ENCODE measurements at places on chromosomes 11 and 22.
A peak's percentile ranks its signal among the peaks of the same experiment; 100 is the strongest.

DNA sequence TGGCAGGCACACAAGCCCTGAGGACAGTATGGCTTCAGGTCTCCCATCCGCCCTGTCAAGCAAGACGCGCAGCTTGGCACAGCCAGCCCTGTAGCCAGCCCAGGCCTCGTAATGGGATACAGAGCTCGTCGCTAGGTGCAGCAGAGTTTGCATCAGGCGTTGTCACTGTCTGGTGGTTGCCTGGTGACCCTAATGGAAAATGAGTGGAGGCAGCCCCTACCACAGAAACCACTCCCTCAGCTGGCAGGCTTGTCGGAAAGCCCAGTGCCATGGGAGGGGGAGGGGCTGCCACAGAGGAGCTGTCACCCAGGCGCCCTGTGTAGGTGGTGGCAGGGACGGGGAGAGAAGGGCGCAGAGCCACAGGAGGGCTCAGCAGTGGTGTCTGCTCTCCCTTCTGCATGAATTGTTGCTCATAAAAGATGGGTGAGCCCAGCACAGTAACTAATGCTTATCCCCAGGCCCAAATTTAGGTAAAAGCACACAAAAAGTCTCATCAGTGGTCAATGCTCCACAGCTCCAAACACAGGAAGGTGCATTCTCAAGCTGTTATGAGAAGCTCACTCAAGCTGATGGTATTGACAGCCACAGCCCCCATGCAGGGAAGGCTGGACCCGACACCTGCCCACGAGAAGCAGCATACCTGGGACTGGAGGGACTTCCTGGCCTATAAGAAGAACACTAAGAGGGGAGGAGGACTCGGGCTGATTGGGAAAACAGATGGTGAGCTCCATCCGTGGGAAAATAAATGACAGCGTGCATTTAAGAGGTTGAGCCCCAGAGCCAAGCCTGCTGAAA lies 164.6 kb downstream of the ETS1 start:
- no peak for DNase-seq

GRCh38 chr22:31846161-31847115 lies 92.6 kb downstream of the DEPDC5 start:
- peak; percentile 24 for DNase-seq

DNA sequence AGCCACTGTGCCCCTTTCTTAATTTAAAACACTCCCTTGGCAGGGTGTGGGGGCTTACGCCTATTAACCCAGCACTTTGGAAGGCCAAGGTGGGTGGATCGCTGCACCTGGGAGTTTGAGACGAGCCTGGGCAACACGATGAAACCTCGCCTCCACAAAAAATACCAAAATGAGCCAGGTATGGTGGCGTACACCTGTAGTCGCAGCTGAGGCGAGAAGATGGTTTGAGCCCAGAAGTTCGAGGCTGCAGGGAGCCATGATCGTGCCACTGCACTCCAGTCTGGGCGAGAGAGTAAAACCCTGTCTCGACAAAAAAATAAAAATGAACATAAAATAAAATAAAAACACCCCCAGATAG lies 45.0 kb downstream of the LINC01488 start:
- no peak for DNase-seq

GRCh38 chr11:67113231-67113721 lies 5.8 kb upstream of the KDM2A start:
- no peak for DNase-seq

- DNase-seq, result no peak
Measured at GRCh38 chr11:45476126-45476525, 189.3 kb downstream of the CHST1 start.

- no peak for DNase-seq
Measured at GRCh38 chr11:66317723-66318599, 1.1 kb upstream of the CD248 start.

DNA sequence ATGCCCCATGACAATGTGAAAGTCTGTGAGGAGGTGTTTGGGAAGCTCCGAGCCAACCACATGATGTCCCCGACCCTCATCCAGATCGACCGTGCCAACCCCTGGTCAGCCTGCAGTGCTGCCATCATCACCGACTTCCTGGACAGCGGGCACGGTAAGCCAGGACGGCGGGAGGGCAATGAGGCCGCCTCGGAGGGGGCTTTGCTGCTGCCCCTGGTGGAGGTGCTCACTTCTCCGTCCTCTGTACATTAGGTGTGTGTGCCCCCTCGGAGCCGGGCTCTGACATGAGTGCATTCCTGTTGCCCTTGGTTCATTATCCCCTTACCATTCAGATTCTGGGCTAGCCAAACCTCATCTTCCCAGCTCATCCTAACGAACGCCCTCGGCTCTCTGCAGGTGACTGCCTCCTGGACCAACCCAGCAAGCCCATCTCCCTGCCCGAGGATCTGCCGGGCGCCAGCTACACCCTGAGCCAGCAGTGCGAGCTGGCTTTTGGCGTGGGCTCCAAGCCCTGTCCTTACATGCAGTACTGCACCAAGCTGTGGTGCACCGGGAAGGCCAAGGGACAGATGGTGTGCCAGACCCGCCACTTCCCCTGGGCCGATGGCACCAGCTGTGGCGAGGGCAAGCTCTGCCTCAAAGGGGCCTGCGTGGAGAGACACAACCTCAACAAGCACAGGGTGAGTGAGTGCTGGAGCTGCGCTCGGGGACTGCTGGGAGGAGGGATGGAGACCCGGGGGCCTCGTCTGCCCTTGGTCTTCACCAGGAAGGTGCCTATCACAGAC lies 13.8 kb downstream of the ADAMTS15 start:
- DNase-seq, result no peak

DNA sequence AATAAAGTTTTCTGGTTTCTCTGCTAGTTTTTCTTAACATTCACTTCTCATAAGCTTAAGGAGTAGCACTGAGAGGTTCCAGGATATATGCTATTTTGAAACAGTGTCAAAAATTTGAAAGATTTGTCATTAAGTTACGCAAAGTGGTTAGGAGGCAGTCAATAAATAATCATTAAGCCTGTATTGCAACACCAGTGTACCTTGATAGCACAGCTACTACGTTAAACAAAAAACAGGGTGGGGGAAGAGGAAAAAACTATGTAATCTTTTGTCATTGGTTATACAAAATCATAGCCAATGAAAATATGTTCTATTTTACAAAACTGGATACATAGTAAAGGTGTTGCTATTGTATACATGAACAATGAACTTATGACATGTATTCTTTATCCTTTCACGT lies 30.4 kb upstream of the PITPNB start:
- DNase-seq, result no peak

- no peak for DNase-seq
Measured at GRCh38 chr11:92662601-92663360, 306.7 kb upstream of the MTNR1B start.

DNA sequence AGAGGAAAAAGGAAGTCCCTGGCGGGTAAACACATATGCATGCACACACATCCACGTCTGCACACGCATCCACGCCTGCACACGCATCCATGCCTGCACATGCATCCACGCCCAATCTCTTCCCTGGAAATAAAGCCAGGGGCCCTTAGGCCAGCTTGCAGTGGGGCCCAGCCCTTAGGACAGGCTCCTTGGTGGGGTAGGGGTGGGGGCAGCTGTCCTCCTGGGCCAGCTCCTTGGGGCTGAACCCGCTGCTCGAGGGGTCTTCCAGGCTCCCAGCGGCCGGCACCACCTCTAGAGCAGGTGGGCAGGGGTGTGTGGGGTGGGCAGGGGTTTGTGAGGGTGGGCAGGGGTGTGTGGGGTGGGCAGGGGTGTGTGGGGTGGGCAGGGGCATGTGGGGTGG lies 1.9 kb downstream of the C11orf21 start:
- no peak for DNase-seq

- DNase-seq, result no peak
Measured at GRCh38 chr11:62120001-62120400, 3.8 kb upstream of the INCENP start.

GRCh38 chr22:17871726-17872458 lies 97.6 kb upstream of the BID start:
- DNase-seq, result no peak

- no peak for DNase-seq
Measured at GRCh38 chr11:69938206-69938605, 119.0 kb upstream of the FGF3 start.

GRCh38 chr22:50244420-50245213 lies at the start of gene TUBGCP6:
Gene TUBGCP6, minus strand, starts transcription at chr22:50245023. Its CDS starts 564 bp downstream, at chr22:50244459.
- DNase-seq, result peak; percentile 94

GRCh38 chr22:48579928-48580309 lies 1247.8 kb downstream of the BRD1 start:
- DNase-seq, result no peak

DNA sequence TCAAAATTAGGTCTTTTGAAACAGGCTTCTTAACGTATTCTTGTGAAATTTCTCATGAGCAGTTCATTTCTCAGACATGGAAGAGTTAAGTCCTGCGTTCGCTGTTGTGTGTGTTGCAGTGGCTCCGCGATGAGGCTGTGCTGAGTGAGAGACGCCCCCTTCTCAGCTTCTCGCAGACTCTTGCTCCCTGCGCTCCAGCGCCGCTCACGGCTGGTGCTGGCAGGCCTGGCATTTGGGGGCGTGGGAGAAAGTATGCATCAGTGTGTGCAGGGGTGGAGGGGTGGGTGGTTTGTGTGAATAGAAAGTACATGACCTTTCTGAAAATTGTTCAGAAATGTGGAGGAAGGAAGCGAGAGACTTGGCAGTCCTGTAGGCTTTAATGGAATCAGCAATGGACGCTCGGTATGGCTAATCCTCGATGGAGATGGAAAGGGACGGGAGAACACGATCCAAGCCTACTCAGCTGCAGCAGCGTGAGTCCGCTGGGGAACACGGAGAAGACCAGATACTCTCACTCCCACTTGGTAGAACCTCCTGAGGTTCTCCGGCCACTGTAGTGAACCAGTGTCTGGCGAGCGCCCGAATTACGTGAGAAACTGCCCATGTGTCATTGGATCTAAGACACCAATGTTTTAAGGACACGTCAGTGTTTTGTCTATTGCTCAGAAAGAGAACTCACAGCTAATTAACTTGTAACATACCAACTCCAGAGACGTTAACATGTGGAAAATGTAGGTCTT lies 5.9 kb downstream of the TAB1 start:
- DNase-seq, result no peak

GRCh38 chr22:20090730-20091240 lies 10.7 kb downstream of the DGCR8 start:
- DNase-seq, result no peak

DNA sequence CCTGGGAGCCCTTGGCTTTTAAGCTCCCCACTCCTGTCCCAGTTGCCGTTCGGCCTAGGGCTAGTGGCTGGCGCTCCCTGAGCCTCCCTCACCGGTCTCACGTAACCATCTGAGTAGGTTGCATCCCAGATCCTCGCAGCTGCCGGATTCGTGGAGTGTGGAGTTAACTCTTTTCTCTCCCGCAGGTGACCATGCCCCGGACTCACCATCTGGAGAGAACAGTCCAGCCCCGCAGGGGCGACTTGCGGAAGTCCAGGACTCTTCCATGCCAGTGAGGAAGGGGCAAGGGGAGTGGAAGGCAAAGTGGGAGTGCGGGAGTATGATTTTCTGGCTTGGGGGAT lies 902 bp downstream of the MUS81 start:
- no peak for DNase-seq

- DNase-seq, result no peak
Measured at GRCh38 chr22:27725661-27726060, 75.9 kb downstream of the MN1 start.

Measured in hematopoietic multipotent progenitor cell treated with erythropoietin and hydrocortisone succinate and interleukin-3 and kit ligand, for 15 days (in vitro differentiated cells).